ENCODE measurements at places on chromosomes 3 and 15.

DNA sequence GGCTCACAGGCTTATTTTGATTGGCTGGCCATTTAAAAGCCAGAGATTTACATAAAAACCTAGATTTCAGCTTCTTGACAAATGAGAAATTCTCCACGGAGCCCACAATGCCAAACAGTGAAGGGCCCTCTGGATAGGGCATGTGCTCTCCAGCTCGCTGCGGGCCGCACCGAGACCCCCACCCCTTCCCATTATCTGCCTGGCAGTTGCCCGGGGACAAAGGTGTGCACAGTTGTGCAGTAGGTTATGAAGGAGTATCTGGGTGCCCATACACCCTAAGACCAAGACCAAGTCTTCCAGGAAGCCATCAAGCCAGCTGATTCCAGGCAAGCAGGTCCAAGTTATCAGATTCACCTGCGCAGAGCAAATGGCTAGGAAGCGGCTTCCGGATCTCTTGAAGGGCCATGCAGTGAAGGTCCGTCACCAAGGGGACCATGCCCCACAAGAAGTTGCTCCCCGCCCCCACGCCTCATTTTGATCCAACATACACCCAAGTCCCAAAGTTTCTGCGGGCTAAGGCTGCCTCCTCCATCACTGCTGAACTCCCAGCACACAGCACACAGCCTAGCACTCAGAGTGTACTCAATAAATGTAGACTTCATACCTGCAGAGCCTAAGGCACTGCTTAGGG is 1.3 kb downstream of the MRPS25 start:
- DNase-seq, result no peak

DNA sequence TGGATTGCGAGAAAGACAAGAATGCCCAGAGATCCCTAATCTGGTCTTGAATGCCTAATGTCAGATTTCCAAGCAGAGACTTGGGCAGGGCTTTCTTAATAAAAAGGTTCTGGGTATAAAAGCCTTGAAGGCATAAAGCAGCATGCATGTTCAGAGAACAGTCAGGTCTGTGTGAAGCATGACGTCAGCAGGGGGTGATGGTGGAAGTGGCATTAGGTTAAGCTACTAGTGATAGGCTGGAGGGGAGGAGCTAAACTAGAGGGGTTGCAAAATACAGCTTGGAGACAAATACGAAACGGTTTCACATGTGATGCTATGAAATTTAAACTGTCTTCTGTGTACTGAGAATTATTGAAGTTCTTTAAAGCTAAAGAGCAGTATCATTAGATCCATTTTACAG is 125.6 kb downstream of the VPS8 start:
- DNase-seq, result no peak

DNA sequence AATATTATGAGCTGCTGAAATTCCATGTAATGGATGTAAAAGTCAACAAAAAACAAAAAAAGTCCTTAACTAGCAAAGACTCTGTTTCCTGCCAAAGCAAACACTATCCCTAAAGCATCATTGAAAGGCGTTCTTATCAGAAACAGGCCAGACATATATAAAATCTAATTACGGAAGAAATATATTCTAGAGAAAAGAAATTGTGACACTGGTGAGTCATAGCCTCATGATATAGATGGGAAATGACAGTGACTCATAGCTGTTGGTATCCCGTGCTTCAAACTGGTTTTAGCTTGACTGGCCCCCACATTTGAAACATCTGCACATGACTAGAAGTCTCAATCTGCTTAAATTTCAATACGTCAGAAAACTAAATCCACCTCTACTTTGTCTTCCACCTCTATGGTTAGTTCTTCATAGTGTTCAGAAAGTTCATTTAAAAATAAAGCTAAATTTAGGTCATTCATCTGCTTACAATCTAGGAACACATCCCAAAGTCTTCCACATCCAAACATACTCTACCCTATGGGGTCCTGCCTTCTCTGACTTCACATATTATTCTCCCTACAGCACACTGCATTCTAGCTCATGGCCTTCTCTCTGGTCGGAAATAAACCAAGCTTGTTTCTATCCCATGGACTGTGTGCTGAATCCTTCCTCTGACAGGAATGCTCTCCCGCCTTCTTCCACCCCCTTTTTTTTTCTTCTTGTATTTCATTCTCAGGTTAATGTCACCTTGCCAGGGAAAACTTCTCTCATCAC is 456.3 kb upstream of the ARRDC4 start:
- no peak for DNase-seq

DNA sequence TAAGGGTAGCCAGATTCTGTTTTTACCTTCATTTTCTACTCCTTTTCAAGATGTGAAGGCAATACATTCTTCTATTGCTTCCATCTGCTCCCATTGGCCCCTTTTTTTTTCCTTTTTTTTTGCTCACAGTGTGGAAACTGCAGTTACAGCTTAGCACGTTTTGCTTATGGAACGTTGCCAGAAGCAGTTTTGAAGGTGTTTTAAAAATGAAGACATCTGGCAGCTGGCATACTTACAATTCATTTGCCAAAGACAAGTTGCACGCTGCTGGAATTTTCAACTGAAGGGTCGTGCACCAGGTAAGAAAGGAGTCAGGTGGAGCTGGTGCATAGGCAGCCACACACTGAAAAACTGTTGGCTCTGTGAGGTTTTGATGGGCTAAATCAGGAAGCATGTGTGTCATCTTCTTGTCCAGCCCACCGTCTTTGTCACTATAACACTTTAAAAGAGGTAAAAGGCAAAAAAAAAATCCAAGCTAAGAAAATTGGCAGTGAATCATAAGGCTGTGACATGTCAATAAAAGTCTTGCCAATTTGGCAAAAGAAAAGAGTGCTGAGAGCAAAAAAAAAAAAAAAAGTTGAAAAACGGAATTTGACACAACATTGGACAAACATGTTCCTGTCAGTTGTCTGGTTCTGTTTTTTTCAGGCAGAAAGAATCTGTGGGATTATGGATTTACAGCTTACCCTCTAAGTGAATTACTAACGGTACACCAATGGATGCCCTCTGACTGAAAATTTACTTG is 225.4 kb upstream of the SOX2 start:
- DNase-seq, result no peak

Data from CMK (cell line).